MG63 (cell line): ENCODE measurements at places on chromosomes 12 and 14. TPM values are rescaled to one million over a fixed set of nuclear protein-coding genes. Genes with fewer than 3 reads are reported as not detected.

The TOMM20L gene
- not detected in 2 replicates for total RNA-seq

The SCFD1 gene
- total RNA-seq: 43.6 and 57.4 TPM in 2 replicates

The VIPAS39 gene
- 27.7 and 36.3 TPM in 2 replicates for total RNA-seq

The IFI27 gene
- 57.0 and 109 TPM in 2 replicates for total RNA-seq

The CLEC7A gene
- not detected in 2 replicates for total RNA-seq

The SIX4 gene
- 2.0 and 3.1 TPM in 2 replicates for total RNA-seq

The OR6C74 gene
- not detected in 2 replicates for total RNA-seq

The RNASE9 gene
- total RNA-seq: not detected in 2 replicates

The CISTR gene
- not detected in 2 replicates for total RNA-seq

The SMCO2 gene
- total RNA-seq: not detected in 2 replicates

The ARMH4 gene
- total RNA-seq: 1.9 TPM in 1 of 2 replicates, not detected in the other

The NKX2-8 gene
- not detected in 2 replicates for total RNA-seq

The PTPRR gene
- total RNA-seq: 0.44 TPM in 1 of 2 replicates, not detected in the other

The MON2 gene
- 17.5 and 17.7 TPM in 2 replicates for total RNA-seq
